ENCODE measurements at places on chromosomes 1 and 21.

DNA sequence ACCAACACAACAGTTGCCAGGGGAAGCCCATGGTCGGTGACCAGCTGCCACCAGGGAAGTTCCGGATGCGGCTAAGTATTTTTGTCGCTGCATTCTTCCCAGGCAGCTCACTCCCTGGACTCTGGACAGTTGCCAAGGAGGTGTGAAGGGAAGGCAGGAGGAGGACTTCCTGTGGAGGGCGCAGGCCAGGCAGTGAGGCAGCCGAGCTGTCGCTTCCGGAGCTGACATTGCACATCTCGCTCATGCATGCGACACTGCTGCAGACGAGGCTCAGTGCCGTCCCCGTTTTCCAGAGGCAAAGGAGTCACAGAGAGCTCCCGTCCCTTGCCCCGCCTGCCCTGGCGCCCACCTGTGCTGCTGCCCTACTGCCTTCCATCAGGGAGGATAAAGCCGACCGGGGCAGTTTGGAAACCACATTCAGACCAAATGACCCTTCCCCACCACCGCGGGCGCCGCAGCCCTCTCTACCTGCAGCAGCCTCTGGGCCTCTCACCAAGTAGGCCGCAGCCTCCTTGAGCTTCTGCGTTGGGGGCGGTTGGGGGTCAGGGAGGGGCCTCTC is 81.4 kb downstream of the NENF start:
- DNase-seq, result no peak

DNA sequence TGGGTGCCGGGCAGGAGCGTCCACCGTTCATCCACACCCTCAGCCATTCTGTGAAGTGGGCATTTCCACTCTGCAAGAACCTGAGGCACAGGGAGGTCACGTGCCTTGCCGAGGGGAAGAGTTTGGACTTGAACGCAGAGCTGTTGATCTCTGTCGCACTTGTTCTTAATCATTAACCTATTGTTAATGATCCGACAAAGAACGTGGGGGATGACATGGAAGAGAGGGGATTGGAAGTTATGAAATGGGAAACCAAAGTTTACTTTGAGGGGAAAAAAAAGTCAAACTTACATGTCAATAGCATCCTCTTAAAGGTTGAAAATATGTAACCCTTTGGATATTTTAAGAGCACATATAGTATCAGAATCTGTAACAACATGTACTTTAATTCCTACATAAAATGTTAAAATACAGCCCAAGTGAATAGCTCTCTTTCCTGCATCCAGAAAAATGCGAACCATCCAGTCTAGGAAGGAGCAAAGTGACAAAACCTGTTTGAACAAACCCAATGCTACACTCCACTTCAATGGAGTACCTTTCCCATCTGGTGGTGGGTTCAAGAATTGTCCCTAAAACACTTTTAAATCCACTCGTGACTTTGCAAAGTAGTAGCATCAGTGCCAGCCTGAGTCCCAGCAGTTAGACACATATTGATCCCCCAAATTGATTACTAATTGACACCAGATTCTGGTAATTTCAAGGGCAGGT is 75.5 kb downstream of the SETD4 start:
- DNase-seq, result no peak

- DNase-seq, result no peak
Measured at GRCh38 chr1:58576727-58577653, at the start of gene TACSTD2. TACSTD2 (minus strand) TSS chr1:58577252; CDS start chr1:58577156, 96 bp downstream.

DNA sequence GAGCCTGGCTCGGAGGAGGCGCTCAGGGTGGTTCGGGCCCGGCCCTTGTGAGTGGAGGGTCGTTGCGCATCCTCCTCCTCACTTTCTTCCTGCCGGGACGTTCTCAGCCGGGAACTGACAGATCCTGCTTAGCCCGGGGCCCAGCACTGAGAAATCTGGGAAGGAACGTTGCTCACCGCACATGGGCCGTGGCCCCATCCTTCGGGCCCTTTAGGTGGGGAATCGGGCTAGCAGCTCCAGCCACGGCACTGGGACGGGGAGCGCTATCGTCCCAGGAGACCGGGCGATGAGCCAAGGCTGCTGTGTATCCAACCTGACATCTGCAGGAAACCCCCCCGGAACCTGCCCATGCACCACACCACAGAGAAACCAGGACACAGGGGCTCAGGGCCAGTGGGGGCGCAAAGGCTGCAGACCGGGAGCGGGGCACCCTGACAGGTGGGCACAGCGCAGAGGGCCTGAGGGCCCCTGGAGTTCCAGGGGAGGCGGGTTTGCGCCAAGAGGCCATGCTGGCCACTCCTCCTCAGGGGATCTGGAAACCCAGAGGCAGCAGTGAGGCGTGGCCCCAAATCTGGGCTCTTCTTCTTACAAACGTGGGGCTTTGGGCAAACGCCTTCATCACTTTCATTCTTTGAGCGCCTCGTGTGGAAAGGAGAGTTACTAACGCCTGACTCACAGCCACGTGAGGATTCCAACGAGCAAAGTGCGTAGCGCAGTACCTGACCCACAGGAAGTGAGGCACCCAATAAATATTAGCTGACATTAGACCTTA is at the start of gene SH2D5:
Gene SH2D5, minus strand, starts transcription at position 116 of the 772 bp plus-strand sequence. CDS start 4,659 bp downstream, outside the sequence.
- DNase-seq, result peak; percentile 61

DNA sequence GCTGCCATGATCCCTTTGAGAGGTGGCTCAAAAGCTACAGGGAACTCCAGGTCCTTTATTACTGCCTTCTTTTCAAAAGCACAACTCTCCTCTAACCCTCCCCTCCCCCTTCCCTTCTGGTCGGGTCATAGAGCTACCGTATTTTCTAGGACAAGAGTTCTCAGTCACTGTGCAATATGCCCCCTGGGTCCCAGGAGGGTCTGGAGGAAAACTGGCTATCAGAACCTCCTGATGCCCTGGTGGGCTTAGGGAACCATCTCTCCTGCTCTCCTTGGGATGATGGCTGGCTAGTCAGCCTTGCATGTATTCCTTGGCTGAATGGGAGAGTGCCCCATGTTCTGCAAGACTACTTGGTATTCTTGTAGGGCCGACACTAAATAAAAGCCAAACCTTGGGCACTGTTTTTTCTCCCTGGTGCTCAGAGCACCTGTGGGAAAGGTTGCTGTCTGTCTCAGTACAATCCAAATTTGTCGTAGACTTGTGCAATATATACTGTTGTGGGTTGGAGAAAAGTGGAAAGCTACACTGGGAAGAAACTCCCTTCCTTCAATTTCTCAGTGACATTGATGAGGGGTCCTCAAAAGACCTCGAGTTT is 3.1 kb downstream of the BTG2 start:
- DNase-seq, result peak; percentile 37

DNA sequence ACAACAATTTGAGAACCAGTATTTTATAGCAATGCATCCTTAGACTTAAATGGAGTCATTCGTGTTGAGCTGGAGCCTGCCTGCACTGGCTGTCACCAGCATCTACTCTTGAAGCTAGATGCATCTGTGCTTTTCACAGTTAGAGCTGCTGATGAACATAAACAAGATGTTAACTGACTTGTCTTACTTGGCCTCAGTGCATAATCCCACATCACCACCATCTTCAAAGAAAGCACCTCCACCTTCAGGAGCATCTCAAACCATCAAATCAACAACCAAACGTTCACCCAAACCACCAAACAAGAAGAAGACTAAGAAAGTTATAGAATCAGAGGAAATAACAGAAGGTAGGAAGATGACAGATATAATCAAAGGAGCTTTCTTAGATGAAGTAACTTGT is 71.1 kb downstream of the TPR start:
- no peak for DNase-seq

- DNase-seq, result no peak
Measured at GRCh38 chr1:49225464-49225863, 448.8 kb upstream of the BEND5 start.

Data from activated CD4-positive, alpha-beta T cell treated with anti-CD3 and anti-CD28 coated beads for 1 hour (primary cell).